ENCODE measurements at places on chromosomes 5 and 9.

- no peak for DNase-seq
Observed at GRCh38 chr9:115411993-115412452, 294.1 kb upstream of the TNC start.

DNA sequence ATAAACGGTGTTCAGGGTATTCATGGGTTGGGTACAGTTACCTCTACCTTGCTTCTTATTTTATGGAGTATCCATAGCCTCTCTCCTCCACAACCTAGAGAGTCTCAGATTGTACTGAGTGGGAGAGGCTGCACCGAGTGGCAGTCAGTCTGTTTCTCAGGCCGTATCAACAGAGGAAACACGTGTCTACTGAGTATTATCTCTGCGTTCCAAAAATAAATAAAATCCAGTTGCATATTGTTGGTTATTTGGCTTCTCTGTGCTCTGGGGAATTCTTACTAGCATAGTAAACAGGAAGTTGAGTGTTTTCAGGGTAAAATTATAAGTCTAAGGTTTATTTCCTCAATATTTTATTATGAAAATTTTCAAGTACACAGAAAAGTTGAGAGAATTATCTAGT is 231.0 kb downstream of the ARHGEF28 start:
- DNase-seq: no peak

DNA sequence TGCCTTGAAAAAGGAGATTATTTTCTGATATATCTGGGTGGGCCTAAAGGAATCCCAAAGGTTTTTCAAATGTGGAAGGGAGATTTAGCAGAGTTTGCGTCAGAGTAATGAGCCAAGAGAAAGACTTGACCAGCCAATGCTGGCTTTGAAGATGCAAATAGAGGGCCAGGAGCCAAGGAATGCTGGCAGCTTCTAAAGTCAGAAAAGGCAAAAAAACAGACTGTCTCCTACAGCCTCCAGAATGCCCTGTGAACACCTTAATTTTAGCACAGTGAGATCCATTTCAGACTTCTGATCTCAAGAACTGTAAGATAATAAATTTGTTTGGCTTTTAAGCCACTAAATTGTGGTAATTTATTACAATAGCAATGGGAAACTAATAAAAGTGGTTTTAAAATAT is 122.6 kb upstream of the FREM1 start:
- DNase-seq: no peak

DNA sequence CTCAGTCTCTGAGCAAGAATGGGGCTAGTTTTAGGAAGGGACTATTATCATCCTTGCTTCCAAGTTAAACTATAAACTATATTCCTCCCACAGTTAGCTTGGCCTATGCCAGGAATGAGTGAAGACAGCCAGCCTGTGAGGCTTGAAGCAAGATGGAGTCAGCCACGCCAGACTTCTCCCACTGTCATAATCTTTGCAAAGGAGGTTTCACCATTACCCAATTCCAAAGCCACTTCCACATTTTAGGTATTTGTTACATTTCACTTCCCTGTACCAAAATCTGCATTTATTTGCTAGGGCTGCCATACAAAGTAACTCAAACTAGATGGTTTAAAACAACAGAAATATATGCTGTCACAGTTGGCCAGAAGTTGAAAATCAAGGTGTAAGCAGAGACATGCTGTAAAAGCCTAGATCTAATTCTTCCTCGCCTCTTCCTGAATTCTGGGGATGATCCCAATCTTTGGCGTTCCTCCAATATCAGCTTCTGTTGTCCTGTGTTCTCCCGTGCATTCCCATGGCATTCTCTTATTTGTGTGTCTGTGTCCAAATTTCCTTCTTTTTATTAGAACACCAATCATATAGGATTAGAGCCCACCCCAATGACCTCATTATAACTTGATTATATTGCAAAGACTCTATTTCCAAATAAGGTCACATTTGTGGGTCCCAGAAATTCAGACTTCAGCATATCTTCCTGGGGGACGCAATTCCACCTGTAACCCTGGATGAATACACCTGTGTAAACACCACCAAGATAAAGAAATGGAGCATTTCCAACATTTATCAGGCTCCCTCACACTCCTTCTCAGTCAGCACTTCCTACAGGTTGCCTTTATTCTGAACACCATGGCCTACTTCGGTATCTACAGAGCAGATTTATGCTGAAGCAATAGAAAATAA is 126.8 kb downstream of the GCNT1 start:
- no peak for DNase-seq

- DNase-seq: no peak
Observed at GRCh38 chr5:76709762-76710161, 6.2 kb upstream of the F2R start.

Data from activated T-helper 9 cell treated with anti-CD3 and anti-CD28 coated beads, Interleukin-2, amount 50 U/mL, for 16 hours (primary cell).